Stimulated activated CD8-positive, alpha-beta memory T cell treated with anti-CD3 and anti-CD28 coated beads, Interleukin-12 subunit alpha, Interleukin-12 subunit beta, amount 100 ng/mL, for 1 hour (primary cell): ENCODE measurements at places on chromosomes 11 and 22.

- no peak for DNase-seq
Measured at GRCh38 chr11:31959716-31960115, 131.2 kb upstream of the RCN1 start.

DNA sequence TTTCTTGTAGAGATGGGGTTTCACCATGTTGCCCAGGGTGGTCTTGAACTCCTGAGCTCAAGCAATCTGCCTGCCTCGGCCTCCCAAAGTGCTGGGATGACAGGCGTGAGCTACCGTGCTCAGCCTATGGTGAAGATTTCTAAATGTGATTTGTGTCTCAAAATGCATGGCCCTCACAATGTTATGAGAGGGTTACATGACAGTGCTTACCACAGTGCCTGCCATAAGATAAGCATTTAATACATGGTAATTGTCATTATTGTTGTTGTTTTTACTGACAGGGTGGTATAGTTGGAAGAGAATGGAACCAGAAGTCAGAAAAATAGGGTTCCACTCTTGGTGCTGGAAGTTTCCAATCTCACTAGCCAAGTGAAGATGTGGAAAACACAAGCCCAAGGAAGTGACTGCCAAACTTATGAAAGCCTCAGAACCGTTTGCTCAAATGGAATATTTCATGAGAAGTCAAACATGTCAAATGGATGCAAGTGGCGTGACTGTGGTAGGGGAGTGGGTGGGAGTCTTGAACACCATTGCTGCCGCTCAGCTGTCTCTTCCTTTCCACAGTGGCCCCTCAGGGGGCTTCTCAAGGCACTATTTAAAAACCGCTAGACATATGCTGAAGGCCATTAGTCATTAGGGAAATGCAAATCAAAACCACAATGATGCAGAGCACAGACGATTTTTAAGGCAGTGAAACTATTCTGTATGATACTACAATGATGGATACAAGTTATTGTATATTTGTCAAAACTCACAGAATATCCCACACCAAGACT, 29.1 kb upstream of the LMO2 start:
- DNase-seq = no peak

GRCh38 chr11:69912161-69912910, 93.1 kb upstream of the FGF3 start:
- DNase-seq = no peak

- no peak for DNase-seq
Measured at GRCh38 chr11:62497132-62497801, 49.3 kb downstream of the AHNAK start.

GRCh38 chr22:40240686-40241085, 63.0 kb downstream of the TNRC6B start:
- DNase-seq = no peak

DNA sequence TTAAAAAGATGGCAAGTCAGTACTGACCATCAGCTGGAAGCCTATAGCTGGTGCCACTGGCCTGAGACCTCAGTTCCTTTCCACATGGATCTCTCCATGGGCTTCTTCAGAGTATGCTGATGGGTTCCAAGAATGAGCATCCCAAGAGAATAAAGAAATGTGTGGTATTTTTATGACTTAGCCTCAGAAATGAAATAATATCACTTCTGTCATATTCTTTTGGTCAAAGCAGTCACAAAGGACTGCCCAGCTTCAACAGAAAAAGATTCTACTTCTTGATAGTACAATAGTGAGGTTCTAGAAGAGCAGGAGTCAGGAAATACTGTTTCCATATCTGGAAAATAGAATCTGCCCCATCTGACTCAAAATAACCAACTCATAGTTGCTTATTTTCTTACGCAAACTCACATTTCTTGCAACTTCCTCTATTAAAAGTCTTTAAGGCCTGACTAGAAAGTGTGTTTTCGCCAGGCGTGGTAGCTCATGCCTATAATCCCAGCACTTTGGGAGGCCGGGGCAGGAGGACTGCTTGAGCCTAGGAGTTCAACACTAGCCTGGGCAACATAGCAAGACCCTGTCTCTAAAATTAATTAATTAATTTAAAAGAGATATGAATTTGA, 116.9 kb downstream of the SIK3 start:
- DNase-seq = no peak

GRCh38 chr22:23250785-23251363, 70.6 kb downstream of the BCR start:
- no peak for DNase-seq

GRCh38 chr11:57778318-57779037, 16.9 kb downstream of the CTNND1 start:
- no peak for DNase-seq

- DNase-seq = no peak
Measured at GRCh38 chr22:17493419-17493981, 69.8 kb upstream of the SLC25A18 start.

GRCh38 chr22:38963872-38964271, 6.5 kb downstream of the APOBEC3A start:
- no peak for DNase-seq

DNA sequence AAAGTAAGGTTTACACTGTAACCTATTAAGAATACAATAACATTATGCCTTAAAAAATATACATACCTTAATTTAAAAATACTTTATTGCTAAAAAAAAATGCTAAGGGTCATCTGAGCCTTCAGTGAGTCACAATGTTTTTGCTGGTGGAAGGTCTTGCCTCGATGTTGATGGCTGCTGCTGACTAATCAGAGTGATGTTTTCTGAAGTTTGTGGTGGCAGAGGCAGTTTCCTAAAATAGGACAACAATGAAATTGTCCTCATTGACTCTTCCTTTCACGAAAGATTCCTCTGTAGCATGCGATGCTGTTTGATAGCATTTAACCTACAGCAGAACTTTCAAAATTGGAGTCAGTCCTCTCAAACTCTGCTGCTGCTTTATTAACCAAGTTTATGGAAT, 97.6 kb downstream of the FAT3 start:
- DNase-seq = no peak

DNA sequence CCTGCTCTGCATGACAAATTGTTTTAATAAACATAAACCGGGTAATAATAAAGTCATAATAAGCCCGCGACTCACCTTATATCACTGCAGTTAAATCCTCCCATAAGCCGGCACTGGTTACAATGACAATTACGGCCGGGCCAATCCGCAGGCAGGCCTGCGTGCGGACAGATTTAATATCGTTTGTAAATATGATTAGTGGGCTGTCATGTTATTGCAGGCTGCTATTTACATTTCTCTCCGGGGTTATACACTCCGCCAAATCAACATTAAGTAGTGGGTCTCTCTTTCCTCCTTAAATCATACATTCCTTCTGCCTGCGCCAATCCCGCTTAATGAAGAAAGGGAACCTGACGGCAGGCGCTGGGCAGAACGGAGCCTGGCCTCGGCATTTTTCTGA, 51.8 kb upstream of the LMO1 start:
- no peak for DNase-seq

DNA sequence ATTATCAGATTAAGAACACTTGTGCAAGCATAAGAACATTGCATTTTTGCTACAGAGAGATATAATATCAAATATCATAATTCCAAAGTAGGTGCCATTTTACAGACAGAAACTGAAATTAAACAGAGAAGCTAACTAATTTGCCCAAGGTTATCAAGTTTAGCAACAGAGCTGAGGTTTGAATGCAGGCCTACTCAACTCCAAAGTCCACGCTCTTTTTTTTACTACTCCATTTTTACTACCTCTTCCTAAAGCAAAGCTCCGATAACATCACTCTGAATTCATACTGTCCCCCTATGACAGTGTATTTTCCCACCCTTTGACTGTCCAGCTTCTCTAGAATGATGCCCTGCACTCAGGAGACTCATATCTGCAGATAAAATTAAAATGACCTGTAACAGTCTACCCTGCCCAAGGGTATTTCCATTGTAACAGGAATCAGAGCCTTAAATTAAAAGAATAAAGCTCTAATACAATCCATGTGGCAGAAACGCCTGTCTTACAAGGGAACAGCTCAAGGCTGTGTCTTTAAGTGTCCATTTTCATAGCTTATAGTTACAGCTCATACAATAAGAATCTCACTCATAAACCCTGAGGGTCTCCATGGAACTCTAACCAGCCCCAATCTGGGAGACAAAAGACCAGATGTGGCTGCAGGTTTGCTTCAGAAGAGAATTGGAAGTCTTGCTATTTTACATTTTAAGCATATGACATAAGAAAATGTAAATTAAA, 36.8 kb downstream of the ALG9 start:
- DNase-seq = no peak

DNA sequence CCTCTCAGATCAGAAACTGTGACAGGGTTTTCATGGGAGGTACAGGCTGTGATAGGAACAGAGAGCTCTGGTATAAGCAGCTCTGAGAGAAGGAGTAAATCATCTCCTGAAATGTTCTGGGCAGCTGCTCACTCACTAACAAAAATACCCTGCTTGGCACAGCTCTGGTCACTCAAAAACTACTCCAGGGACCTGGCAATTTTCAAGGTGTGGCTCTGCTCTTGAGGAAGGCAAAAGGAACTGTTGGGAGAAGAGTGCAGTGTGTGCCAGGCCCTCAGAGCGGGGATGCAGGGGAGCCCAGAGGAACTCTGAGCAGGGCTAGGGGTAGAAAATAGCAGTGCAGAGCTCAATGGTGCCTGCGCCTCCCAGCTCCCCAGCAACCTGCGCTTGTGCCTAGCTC, 180.5 kb upstream of the ZBED5 start:
- no peak for DNase-seq

- no peak for DNase-seq
Measured at GRCh38 chr22:47601666-47602065, 839.2 kb downstream of the TBC1D22A start.

- no peak for DNase-seq
Measured at GRCh38 chr11:134740590-134741261, 328.7 kb upstream of the B3GAT1 start.

- no peak for DNase-seq
Measured at GRCh38 chr11:73149105-73149504, 7.0 kb upstream of the FCHSD2 start.

- DNase-seq = no peak
Measured at GRCh38 chr22:32720924-32721323, 80.6 kb upstream of the TIMP3 start.

DNA sequence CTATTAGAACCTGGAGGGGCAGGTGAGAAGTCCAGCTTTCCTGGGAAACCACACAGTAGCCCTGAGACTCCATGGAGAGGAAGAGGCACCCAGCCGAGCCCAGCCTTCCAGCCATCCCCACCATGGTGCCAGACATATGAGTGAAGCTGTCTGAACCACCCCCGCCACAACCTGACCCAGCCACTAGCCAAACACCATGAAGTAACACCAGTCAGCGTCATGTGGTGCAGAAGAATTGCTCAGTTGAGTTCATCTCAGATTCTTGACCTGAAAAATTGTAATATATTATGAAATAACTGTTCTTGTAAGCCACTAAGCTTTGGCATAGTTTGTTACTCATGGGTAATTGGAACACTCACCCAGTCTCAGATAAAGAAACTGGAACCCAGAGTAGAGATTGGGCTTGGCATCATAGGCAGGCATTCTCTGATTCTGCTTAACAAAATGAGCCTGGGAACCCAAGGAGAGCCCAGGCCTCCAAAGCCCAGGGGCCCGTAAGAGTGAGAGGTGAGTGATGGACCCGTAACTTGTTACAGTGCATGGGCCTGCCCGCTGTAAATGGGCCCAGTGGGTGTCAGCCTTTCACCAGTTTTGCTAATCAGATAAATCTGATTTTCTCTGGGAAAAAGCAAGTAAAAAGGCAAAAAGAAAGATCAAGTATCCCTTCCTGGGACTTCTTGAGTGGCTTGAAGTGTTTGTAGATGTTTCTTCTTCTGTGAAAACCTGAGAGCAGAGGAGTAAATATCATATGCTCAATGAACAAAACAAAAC, 305.5 kb downstream of the DDX10 start:
- no peak for DNase-seq

DNA sequence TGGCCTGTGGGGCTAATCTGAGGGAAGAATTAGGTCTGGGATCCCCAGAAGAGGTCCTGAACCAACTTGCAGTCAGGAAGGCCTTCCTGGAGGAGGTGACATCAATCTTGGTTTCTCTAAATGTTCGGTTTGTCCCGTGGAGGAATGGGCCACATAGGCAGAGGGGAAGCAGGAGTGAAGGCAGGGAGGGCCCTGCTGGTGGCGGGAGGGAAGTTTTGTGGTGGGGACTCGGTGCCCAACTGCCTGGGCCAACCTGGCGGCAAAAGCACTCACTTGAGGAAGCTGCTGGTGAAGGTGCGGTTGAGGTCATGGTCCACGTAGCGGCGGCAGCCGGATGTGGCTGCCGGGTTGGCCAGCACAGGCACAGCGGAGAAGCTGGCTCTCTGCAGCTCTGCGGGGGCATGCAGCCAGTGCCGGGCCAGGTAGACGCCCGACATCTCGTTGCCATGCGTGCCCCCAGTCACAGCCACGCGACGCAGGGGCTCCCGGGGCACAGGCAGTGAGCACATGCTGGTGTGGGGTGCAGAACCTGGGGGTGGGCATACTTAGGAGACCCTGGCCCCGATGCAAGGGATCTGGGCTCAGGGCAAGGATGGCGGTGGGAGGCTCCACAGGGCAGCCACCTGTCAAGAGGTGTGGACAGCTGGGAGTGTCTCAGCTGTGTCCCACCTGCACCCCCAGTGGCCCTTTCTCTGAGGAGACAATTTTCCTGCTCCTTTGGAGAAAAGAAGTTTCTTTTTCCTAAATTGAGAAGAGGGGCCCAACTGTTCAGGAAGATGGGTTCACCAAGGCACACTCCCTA, 3.8 kb downstream of the ACY3 start:
- no peak for DNase-seq

DNA sequence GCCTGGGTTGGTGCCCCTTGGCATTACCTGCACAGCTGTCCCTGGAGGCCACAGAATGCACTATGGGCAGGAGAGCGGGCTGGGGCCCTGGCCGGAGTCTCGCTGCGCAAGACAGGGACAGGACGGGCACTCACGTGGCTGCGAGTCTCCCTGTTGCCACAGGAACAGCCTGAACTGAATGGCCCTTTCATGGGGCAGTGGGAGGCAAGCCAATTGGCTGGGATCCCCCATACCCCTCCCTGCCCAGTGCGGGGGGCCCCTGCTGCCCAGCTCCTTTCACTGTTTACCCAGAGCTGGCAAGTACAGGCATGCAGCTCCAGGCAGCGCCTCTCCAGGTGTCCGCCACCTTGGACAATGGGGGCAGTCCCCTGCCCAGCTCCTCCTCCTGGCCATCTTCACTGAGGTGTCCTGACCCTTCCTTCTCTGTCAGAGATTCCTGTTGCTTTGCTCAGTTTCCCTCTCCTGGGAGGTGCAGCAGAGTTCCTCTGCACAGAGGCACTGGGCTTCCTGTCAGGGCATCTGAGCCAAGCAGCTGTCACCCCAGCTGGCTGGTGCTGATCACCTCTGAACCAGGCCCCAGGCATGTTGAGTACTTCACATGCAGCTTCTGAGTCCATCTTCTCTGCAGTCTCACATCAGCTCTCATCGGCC, 5.2 kb downstream of the USP2 start:
- DNase-seq = no peak

- no peak for DNase-seq
Measured at GRCh38 chr22:45997777-45998637, 21.0 kb upstream of the WNT7B start.

GRCh38 chr11:34331736-34332135, 26.1 kb downstream of the ABTB2 start:
- no peak for DNase-seq

DNA sequence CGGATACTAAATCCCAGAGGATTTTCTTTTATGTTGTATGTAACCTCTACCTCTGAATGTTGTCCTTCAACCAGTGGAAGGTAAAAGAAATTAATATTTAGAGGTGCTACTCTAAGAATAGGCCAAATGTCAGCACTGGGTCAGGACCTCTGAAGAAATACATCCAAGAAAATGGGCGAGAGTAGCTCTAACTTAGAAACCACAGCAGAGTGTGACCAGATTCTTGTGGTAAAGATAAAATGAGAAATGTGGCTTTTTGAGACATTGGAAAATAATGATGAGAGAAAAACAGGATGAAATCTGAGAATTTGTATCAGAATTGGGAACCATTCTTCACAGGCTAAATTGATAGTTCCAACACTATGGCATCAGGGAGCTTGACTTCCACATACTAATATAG, 63.5 kb downstream of the CSTPP1 start:
- no peak for DNase-seq
